ENCODE measurements at places on chromosomes 4 and X. TPM values are rescaled to one million over a fixed set of nuclear protein-coding genes. Genes with fewer than 3 reads are reported as not detected.

GRCh38 chr4:88761861-88762523, 64.4 kb upstream of the NAP1L5 start:
- DNase-seq: no peak

DNA sequence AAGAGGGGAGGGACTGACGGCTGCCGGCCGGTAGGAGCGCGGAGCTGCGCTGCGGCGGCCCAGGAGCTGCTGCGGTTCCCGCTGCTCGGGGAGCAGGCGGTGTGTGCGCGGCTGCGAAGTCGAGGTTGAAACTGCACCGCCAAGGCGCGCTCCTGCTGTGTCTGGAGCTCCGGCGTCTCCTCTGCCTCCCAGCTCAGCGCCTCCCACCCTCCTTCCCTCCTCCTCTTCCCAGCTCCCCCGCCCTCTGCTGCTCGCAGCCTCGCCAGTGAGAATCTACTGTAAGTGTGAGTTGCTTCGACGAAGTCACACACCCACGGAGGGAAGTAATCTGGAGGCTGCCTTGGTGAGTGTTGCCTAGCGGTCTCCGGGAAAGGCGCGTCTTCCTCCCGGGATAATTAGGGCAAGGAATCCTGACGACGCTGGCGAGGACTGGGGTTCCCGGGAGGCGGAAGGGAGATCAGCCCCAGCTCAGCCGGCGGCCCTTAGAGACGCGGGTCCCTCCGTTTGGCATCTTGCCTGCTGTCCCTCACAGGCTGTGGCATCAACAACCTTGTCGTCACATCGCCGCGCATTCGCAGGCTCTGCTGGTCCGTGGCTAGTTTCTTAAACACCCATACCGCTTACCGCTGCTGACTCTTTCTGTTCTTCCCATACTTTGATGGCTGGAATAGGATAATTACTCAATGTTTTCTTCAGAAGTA, at the start of gene EPHA5:
TSS of gene EPHA5 (minus strand) at position 159 of the 701 bp plus-strand sequence. CDS start 747 bp downstream, outside the sequence.
- DNase-seq: peak; percentile 69

DNA sequence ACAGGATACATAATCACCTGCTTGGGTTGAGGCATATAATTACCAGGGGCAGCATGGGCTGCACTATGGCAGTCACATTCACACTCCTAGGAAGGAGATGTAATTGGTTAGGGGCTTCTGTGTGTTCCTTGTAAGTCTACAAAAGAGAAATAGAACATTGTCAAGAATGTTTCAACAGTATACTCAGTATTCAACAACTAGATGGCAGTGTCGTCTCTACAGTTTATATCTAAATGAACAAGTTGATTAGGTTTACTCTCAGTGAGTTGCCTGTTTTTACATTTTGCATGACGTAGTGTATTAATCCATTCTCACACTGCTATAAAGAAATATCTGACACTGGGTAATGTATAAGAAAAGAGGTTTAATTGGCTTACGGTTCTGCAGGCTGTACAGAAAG, 50.5 kb upstream of the RAB33B start:
- DNase-seq: no peak

DNA sequence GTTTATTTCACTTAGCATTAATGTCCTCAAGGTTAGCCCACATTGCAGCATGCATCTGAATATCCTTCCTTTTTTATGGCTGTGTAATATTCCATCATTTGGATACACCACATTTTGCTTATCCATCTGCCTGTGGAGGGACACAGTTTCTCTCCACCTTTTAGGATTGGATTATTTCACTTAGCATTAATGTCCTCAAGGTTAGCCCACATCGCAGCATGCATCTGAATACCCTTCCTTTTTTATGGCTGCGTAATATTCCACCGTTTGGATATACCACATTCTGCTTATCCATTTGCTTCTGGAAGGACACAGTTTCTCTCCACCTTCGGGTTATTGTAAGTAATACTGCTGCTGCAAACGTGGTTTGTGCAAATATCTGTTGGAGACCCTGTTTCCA, 110.0 kb downstream of the DHRSX start:
- no peak for DNase-seq

DNA sequence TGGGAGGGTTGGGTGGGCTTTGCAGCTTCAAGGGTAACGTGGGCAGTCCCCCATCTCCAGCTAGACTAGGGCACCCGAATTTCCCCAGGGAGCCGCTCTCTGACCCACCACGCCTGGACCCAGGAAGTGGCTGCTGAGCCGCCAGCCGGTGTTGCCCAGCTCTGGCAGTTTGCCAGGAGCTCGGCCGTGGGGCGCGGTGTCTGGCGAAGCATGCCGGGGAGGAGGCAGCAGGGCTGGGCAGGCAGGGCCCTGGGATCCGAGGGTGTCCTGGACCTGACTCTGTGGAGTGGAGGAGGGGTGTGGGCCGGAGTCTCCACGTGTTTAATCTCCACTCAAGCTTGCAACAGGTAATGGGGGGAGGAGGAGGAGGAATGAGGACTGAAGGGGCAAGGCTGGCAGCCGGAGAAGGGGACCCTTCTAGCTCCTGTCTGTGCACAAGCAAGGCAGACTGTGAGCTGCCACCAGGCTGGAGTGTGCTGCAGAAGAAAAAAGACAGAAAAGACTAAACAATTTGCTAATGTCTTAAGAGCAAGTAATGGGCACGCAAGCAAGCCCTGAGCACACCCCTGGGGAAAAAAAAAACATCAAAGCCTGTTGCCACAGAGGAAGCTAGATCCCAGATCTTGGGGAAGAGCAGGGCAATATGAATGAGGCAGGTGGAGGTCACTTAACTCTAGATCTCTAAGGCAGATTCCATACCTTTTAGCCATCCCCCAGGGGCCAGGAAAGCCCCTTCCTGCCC, 2.4 kb downstream of the LONRF3 start:
- peak; percentile 61 for DNase-seq

SERTM2 gene
- polyA plus RNA-seq: 0.12 TPM

CDX4 gene
- not detected for polyA plus RNA-seq

GRCh38 chrX:40542208-40542607, 38.6 kb upstream of the ATP6AP2 start:
- DNase-seq: no peak

MAGEA10 gene
- 49.8 TPM for polyA plus RNA-seq

CSN1S1 gene
- polyA plus RNA-seq: not detected

- DNase-seq: no peak
Measured at GRCh38 chrX:2370456-2370855, 130.3 kb downstream of the DHRSX start.

SPATA4 gene
- polyA plus RNA-seq: 0.34 TPM

- peak; percentile 36 for DNase-seq
Measured at GRCh38 chr4:165493359-165493758, 114.6 kb downstream of the CPE start.

DNA sequence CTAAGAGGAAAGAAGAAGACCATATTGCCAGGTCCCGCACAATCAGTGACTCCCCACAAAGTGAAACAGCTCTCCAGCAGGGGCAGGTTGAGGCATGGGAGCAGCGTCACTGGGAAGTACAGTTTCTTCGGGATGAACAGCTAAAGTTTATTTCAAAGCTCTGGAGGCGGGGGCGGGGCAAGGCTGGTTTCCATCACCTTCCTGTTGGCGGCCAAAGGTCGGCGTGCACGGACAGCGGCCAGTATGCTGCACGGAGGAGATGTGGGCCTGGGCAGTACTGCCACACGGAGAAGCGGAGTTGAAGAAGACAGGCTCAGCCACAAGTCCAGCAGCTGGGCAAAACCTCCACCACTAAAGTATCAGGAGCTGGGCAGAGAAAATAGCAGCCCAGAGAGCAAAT, 951 bp upstream of the ZNF518B start:
- no peak for DNase-seq

DNA sequence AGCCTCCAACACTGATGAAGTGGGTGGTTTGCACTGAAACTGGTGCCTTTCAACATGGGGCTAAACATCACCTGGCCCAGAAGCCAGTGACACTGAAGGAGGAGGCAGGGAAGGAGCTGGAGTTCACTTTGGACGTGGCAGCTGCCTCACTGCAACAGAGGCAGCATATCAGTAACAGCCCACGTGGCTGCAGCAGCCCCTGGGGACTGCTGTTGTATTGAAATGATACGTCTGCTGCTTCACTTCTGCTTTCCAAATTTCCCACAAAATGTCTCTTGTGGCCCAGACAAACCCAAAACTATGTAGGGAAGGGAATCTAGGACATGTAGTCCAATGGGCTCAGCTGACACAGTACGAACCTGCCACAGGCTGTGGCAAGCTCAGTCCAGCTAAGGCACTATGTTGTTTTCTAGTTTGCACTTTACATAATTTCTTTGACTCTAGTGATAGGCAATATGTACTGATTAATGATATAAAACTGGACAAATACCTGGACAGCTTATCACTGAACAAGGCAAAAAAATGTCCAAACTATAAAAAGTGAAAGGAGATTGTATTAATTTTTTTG, 84.7 kb upstream of the RAPGEF2 start:
- DNase-seq: no peak

GRCh38 chrX:136115904-136116297, 31.4 kb upstream of the FHL1 start:
- DNase-seq: no peak

DNA sequence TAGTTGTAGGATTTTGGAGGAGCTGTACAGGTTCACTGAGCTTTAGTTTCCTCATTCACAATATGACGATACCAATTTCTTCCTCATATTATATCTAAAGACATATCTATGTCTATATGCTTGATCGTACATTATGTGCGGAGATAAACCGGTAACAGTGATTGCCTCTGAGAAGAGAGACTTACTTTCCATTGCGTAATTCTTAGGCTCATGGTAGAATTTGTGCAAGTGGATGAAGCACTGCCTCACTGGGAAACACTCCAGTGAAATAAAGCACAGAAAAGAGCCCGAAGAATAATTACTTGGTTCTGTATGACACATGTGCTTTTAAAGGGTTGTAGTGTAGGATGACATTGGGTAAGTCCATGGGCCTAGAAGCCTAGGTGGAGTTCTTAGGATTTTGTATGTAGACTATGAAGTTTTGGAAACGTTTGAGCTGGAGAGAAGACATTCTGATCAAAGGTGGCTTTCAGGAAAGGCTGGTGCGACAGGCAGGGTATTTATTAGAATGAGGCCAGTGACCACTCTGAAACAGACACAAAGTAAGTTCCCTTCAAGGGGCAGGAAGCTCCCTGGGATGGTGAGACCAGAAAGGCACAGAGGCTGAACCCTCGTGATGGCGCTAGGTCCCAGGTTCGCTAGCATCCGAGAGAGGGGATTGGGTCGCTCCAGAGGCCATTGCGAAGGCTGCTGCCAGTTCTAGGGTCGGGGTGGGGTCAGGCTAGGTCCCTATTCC, 649 bp upstream of the VBP1 start:
- DNase-seq: no peak

FRMD7 gene
- not detected for polyA plus RNA-seq

DNA sequence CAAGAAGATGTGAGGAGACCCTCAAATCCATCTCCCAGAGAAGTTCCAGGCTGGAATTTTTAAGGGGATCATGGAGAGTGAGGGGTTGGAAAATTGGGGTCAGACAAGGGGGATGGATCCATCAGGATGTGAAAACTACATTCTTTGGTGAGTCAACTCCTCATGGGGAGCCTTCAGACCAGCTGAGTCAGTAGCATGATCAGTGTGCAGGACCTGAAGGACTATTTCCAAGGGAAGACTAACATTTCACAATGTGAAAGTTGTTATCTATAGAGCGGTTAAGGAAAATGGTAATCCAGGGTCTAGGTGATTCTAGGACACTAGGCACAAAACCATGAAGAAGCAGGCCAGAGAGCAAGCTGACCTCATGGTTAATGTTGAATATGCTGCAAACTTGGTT, 38.6 kb upstream of the CEP135 start:
- DNase-seq: no peak

DNA sequence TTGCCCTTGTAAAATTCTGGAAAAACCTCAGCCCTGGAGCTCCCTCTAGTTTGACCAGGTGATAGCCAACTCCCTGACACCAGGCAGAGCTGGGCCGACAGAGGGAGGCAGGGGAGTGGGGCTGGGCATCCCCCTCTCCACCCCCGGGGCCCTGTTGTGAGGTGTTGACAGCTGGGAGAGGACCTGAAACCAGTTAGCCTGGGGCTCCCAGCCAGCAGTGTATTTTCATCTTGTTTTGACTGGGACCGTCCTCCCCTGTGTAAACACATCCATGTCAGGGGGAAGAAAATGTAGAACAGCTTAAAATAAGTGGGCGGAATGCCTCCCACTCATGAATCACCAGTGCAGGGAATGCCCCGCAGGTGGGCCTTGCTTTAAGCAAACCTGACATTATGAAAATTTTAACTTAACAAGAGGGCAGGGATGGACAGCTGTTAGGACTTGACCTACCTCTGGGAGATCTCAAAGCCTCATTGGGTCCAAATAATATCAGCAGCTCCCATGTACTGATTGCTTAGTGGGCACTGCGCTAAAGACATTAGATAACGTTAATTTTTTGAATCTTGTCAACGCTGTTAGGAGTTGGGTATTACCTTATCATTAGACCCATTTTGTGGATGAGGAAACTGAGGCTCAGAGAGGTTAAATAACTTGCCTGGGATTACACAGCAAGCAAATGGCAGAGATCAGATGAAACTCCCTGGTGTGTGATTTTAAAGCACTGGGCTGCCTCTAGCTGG, 45.9 kb downstream of the TSC22D3 start:
- DNase-seq: no peak

MTHFD2L gene
- 4.8 TPM for polyA plus RNA-seq

GRCh38 chr4:15291122-15291521, 136.7 kb upstream of the C1QTNF7 start:
- no peak for DNase-seq

DUX4 gene
- not detected for polyA plus RNA-seq

DNA sequence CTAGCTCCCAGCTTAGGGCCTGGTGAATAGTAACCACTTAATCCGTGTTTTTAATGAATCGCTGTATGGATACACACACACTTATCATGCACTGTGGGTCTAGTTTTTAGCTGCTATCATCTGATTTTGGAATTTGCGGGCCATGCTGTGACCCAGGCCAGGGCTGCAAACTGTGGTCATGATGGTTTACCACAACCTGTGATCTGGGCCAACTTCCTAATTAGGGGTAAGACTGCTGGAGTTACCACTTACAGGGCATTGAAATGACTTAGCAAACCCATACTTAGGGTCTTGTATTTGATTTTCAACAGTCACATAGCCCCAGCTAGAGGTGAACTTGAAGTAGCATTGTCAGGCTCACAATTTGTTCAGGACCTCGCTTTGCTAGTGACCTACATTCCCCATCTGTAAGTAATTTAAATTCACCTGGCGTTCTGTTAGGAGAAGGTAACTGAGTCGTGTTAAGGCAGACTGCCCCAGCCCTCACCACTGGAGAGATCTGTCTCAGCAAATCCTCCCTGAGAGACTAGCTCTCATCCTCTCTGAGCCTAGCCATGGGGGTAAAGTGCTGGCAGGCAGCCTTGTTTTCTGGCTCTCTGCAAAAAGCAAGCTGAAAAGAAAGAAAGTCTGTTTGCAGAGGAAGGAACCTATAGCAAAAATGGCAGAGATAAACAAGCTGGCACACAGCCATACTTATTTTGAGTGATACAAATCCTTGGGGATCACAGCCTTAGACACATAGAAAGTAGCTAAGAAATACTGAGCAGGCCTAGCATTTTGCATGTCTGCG, 33.8 kb upstream of the EGFL6 start:
- DNase-seq: no peak

PLCXD1 gene
- 14.8 TPM for polyA plus RNA-seq

SSX3 gene
- polyA plus RNA-seq: 0.21 TPM

GRCh38 chr4:129093191-129093920, at the start of gene SCLT1:
Gene SCLT1 (minus strand): TSS chr4:129093539. CDS start chr4:129093103, 436 bp downstream.
- peak; percentile 89 for DNase-seq

- DNase-seq: no peak
Measured at GRCh38 chr4:145679991-145680455, at the start of gene C4orf51. Gene C4orf51 (plus strand): TSS chr4:145680146. CDS start chr4:145680204, 58 bp downstream.

- DNase-seq: no peak
Measured at GRCh38 chrX:40571600-40571999, 9.2 kb upstream of the ATP6AP2 start.

GRCh38 chr4:62711575-62711974, 1511.4 kb downstream of the ADGRL3 start:
- DNase-seq: no peak

ARHGEF6 gene
- 2.7 TPM for polyA plus RNA-seq

GRCh38 chrX:136762820-136763452, 17.8 kb downstream of the ARHGEF6 start:
- no peak for DNase-seq
